ENCODE measurements at places on chromosomes 3 and 15. TPM values are rescaled to one million over a fixed set of nuclear protein-coding genes. Genes with fewer than 3 reads are reported as not detected.

GRCh38 chr3:142934887-142935269 is 28.6 kb downstream of the PAQR9 start:
- no peak for DNase-seq

DNA sequence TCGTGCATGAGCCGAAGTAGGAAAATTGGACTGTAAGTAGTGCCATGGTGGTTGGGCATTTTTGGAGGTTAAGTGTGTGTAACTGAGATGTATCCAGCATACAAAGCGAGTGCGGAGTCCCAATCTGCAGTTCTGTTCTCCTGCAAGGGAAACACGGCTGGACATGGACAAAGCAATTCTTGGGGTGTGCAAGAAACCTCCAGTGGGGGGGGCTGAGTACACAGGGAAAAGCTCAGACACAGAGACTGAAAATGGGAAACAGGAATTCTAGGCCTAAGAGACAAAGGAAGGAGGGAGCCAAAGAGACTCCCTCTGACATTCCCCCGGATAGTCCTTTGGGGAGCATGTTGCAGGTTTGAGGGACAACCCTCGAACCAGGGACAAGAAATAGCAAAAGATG is 83.2 kb upstream of the PLSCR4 start:
- DNase-seq = no peak

GRCh38 chr15:96264351-96264798 is 66.1 kb upstream of the NR2F2 start:
- peak; percentile 75 for DNase-seq

The LMLN gene
- 0.75 TPM for polyA plus RNA-seq

The HCN4 gene
- 0.03 TPM for polyA plus RNA-seq

- no peak for DNase-seq
Measured at GRCh38 chr3:129605922-129606635, 397 bp downstream of the PLXND1 start.

The TICRR gene
- 0.15 TPM for polyA plus RNA-seq

- no peak for DNase-seq
Measured at GRCh38 chr3:99634881-99635280, 3.5 kb upstream of the COL8A1 start.

The SEC22A gene
- polyA plus RNA-seq = 6.3 TPM

DNA sequence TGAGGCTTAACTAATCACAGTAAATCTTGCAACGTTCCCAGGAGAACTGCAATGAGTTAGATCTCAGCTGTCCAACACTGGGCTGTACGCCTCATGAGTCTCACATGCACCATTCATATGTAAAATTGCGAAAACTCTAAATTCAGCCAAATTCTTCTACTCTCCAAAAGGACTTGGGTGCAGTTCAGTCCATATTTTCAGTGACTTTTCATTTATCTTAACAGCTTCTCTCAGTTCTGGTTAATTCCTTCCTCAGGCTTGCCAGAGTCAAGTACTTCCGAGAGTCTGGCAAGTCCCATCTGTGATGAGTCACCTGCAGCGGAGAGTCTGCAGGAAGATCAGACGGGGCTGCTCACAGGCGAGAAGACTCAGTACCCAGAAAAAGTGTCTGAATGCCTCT is 11.5 kb downstream of the CCDC80 start:
- DNase-seq = no peak

- no peak for DNase-seq
Measured at GRCh38 chr3:125165948-125166553, 46.5 kb downstream of the SLC12A8 start.

Measured in stomach (tissue), 19 donors.